Stimulated activated CD4-positive, alpha-beta T cell treated with anti-CD3 and anti-CD28 coated beads, Interleukin-1b, Interleukin-23, amount 100 ng/mL, for 1 hour (primary cell): ENCODE measurements at places on chromosomes 5 and 9.

DNA sequence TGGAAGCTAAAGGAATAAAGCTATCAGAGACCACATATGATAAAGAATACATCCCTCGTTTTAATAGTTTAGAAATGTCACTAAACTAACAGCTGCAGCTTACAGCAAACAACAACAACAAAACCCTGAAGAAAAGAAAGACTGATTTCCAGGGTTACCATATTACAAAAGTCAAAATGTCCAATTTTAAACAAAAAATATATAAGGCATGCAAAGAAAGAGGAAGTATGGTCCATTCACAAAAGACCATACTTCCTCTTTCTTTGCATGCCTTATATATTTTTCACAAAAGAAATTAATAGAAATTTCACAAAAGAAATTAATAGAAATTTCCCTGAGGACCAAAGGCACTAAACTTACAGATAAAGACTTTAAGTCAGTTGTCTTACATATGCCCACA, 354.2 kb downstream of the ARL15 start:
- DNase-seq: no peak

DNA sequence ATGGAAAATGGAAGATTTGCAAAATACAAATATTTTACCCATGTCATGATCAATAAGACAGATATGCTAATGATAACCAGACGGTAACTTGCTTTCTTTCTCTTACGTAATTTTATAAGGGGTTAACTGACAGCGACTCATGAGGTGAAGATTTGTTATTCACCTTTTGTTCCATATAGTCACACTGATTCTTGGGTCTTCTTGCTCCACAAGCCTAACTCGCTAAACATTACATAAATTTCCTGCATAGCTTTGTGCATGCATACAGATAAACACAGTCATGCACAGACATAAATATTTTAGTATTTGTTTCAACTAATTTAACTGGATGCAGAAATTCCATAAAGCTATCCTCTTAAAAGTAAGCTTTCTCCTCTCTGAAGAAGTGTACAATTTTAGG, 225.9 kb downstream of the VPS13A start:
- DNase-seq: no peak

GRCh38 chr5:58746321-58746720, 163.4 kb downstream of the RAB3C start:
- no peak for DNase-seq

GRCh38 chr5:176979669-176980068, 26.9 kb downstream of the UIMC1 start:
- DNase-seq: no peak

DNA sequence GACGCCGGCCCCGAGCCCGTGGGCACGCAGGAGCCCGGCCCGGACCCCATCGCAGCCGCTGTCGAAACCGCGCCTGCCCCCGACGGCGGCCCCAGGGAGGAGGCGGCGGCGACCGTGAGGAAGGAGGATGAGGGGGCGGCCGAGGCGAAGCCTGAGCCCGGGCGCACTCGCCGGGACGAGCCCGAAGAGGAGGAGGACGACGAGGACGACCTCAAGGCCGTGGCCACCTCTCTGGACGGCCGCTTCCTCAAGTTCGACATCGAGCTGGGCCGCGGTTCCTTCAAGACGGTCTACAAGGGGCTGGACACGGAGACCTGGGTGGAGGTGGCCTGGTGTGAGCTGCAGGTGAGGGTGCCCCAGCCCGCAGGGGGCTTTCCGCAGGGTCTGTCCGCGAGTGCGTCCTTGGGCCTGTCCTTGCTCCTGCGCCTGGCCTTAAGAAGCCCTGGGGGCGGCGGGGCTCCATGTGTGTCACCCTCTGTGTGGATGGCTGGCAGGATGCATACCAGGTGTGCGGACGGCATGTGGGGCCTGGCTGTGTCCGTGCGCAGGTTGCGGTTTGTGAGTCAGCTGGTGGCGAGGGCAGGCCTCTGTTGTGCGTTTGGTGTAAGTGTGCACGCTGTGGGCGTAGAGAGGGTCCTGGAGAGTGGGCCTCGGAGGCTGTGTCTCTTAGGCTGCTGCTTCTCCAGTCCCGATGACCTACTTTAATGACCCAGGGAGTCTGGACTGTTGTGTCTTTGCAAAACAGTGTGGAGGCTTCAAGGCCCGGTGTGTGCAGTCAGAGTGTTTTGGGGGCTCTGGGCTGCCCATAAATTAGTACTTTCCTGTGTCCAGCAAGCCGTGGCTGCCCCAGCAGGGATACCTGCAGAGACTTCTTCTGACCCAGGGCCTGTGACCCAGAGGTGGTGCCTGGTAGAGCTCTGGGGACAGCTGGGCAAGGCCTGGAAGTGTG, 1.6 kb downstream of the WNK2 start:
- DNase-seq: no peak

DNA sequence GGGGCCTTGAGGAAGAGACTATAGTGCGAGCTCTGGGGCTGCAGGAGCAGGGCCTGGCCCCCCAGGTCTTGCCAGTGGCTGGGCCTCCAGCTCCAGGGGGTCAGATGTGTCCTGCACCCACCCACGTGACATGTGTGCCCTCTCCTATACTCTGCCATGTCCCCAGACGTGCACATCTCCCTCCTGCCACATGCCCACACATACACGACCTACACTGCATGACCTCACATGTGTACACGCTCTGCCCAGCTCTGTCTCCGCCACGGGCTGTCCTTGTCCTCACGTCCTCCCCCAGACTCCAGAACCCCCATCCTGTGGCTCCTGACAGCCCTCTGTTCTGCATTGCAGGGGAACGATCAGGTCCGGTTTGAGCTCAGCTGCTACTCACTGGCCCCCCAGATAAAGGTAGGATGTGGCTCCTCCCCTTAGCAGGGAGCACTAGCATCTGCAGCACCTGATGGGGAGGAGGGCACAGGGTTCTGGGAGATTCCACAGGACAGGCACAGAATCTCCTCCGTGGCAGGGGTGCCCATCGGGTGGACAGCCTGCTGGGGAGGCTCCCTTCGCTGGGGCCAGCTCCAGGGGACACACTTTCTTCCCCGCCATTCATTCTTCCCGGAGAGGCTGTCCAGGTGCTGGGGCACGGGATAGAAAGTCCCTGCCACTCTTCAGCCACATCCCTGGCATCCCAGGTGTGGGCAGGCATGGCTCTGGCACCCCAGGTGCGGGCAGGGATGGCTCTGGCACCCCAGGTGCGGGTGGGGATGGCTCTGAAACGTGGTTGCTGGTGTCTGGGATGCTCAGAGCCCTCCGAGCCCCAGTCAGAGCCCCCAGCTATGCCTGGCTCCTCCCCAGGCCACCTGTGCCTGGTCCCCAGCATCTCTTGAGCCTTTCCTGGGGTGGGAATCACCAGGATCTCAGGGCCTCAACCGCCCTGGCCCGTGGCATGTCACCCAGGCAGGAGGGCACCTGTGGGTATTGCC, 19.3 kb downstream of the ASS1 start:
- DNase-seq: no peak

- no peak for DNase-seq
Observed at GRCh38 chr5:57441557-57441956, 41.1 kb downstream of the ACTBL2 start.

DNA sequence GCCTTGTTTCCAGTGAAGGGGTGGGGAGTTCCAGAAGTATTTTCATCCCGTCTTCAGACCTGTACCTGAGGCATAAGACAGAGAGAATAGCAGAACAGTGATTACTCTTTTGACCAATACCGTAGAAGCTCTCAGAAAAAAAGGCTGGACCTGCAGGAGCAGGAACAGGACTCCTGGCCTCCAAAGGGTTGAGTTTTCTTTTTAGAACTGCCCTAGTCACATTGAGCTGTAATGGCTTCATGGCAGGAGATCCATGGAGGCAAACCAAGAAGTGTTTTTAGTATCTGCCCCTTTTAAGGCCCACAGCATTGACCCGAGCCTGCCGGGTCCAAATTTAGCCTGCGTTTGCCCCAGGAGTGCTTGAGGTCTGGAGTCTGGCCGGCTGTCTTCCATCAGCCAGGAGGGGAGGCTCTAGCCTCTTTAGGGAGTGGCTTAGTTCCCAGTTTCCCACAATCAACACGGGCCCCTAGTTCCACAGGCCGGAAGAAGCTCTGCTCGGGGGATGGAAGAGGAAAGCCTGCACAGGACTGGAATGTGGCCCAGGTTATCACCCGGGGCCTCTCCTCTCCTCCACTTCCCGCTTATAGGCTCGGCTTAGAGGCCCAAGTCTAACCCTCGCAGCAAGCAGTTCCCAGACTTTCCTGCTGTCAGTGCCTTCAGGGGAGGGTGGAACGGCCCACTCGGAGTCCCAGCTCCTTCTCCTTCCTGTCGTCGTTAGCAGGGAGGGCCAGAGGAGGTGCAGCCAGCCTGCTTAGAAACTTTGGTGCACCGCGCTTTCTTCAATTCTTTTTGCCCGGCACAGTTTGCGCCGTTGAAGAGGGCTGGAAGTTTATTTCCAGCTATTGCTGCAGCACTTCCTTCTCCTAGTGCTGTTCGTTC, 80.7 kb downstream of the C9orf152 start:
- DNase-seq: no peak

- no peak for DNase-seq
Observed at GRCh38 chr5:126139773-126140172, 283.4 kb upstream of the GRAMD2B start.

GRCh38 chr9:70049236-70049635, 5.6 kb downstream of the MAMDC2 start:
- no peak for DNase-seq

GRCh38 chr9:83425240-83425639, 113.0 kb downstream of the FRMD3 start:
- DNase-seq: no peak
